ENCODE measurements at places on chromosomes 7 and 10. TPM values are rescaled to one million over a fixed set of nuclear protein-coding genes. Genes with fewer than 3 reads are reported as not detected.

Gene PLPP4
- total RNA-seq: 0.13 TPM

Gene CPA4
- total RNA-seq: 5.6 TPM

Gene MAGI2
- total RNA-seq: 2.7 TPM

DNA sequence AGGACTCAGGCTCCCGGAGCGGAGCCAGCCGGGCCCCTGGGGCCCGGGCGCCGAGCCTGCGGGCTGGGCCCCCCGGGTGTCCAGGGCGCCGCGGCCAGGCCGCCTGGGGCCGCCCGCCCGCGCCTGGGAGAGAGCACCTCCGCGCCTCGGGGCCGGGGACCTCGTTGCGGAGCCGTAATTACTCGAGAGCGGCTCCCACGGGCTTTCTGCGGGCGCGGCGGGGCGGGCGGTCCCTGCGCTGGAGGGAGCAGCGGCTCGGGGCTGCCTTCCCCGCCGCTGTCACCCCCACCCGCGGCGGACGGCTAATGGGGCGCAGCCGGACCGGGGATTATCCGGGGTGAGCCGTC, 1.5 kb downstream of the GNB2 start:
- DNase-seq: no peak

DNA sequence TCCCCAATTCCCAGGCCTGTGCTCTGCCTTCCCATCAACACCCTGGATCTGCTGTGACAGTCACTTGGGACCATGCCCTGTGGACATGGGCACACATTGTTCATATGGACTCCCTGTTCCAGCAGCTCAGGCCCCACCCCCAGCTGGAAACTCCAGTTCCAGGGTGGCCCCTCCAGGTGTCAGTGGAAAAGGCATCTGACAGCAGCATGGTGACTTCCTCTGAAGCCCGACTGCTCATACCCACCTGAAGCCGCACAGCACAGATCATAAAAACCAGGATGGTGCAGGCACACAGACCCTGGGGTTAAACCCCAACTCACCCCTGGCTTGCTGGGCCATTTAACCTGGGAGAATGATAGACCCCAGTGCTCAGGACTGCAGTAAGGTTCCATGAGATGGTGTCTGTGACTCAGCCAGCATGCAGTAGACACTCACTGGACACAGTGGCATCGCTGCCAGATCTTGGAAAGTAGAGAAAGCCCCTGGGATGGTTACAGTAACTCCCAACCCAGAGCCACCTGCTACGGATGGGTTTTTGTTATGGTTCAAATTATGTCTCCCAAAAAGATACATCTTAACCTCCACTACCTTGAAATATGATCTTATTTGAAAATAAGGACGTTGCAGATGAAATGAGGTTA, 72.6 kb upstream of the NANOS1 start:
- DNase-seq: no peak

Gene AFAP1L2
- total RNA-seq: 6.8 TPM

Gene FBXL13
- total RNA-seq: 0.26 TPM

DNA sequence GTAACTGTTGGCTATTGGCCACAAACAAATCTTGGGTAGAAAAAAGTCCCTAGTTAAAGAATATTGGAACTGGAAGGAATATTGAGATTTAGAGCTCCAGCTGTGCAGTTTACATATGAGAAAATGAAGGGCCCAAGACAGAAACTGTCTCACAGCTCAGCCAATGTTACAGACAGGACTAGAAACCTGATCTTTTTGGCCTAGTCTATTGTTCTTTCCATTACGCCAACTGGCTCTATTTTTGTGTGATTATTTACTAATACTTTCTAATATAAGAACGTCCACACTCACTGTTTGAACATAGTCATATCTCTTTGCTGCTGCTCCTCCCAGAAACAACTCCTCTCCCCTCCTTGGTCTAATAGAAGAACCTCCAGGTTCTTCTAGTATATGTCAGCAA, 1.2 kb downstream of the WEE2 start:
- DNase-seq: no peak

Gene PSMA2
- total RNA-seq: 40.6 TPM

DNA sequence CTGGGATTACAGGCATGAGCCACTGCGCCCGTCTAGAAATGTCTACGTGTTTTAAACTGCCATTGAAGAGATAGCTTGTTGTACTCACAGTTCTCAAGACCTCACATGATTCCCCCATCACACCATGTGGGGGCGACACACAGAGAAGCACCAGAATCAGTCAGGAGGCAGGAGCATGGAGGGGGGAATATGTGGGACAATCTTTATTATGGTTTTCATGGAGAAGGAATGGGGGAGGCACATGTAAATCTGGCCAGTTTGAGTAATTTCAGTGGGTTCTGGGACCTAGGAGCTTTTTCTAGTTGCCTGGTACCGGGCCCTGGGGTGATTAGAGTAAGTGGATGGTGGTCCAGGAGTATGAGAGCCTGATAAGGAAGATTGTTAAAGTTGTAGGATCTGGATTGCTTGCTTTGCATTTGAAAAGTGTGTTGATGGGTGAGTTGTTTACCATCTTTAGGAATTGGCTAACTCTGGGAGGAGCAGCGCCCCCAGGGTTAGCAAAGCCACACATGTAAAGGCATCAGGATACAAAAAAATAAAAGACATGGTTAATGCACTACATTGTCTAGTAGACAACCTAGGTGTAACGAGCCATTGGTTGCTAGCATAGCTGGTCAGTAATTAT, 85.4 kb upstream of the SLC13A1 start:
- no peak for DNase-seq

DNA sequence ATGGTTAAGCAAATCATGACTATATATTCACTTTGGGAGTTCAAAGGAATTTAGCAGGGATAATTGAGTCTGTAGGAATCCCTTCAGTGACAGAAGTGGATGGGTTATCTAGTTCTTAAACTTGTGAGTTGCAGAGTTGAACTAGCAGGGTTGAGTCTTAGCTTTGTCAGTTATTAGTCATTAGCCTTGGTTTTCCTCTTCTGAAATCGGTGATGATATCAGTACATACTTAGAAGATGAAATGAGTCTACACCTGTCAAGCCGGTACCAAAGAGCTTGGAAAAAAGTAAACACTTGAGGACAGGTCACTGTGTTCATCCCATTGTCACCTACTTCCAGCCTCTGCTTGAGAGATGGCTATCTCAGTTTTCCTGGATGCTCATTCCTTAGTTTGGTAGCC, 73.5 kb downstream of the BUB3 start:
- DNase-seq: peak; percentile 91

DNA sequence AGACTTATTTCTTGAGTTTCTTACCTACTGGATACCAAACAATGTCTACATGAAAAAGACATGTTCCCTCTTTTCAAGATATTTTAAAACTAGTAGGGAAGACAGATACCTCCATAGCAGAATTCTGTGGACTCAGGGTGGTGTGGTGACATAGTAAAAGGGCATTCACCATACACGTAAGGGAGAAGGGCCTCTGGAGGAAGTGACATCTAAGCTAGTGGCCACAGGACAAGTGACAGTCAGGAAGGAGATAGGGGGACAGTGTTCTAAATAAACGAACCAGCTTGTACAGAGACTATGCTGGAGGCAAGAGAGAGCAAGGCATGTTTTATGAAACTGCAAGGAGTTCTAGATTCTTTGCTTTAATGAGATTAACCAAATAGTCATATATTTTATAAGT, 321.7 kb upstream of the LRGUK start:
- DNase-seq: no peak

DNA sequence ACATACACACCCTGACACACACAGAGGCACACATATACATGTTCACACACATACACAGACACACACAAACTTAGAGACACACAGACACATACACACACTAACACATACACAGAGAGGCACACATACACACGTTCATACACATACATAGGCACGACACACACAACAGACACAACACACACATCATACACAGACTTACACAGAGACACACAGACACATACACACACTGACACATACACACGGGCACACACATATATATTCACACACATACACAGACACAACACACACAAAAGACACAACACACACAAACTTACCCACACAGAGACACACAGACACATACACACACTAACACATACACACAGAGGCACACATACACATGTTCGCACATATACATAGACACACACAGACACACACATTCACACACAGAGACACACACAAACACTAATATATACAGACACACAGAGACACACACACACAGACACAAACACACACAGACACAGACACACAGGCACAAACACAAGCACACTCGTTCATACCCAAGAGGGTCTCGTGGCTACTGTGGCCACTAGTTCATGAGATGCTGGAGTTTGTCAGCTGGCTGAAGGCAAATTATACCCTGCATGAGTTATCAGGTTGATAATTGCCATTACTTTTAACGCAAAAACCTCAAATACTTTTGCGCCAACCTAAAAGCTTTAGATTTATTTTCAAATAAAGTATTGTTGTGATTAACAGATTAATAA, 17.7 kb upstream of the KLF6 start:
- DNase-seq: no peak

Gene PNLIP
- under 0.01 TPM for total RNA-seq

DNA sequence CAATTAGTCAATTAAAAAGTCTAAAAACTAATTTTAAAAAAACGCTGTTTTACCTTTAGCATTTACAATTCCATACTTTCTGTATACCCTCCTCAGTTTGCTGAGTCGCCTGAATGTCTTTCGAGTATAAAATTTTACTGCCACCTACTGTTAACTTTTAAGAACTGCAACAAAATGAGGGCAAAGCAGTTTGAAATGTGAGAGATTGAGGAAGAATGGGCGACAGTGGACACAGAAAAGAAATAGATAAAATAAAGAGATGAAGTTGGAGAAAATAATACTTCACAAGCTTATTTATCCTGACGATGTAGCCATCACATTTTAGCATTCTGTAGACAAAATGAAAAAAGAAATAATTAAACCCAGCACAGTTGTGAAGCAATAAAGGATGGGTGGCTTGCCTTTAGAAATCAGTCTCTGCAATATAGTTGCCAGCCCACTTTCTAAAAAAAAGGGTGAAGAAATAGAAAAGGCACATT, 110.8 kb upstream of the PTN start:
- peak; percentile 44 for DNase-seq

DNA sequence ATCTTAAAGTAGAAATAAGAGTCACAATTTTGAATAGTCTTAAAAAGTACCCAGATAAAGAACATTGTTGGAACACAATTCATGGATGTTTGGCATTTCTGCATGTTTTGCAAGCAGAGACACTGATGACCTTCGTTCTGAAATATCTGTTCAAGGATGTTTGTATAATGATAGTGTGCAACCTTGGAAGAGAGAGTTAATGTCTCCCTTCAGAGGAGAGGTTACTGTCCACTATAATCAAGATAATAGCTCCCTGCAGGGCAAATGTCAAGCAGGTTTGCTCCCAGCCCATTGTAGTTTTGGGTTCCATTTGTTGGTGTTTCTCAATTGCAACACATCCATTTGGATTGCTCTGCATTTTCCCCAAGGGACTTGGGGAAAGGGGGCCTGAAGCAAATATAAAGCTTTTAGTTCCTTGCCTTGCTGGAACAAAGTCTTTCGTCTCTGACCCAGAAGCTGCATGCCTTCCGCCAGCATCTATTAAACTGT, 45.2 kb downstream of the COL1A2 start:
- DNase-seq: no peak

Gene SPRN
- not detected for total RNA-seq

Gene GNGT1
- total RNA-seq: not detected

- no peak for DNase-seq
Observed at GRCh38 chr7:26588511-26588910, 275.9 kb downstream of the SKAP2 start.

DNA sequence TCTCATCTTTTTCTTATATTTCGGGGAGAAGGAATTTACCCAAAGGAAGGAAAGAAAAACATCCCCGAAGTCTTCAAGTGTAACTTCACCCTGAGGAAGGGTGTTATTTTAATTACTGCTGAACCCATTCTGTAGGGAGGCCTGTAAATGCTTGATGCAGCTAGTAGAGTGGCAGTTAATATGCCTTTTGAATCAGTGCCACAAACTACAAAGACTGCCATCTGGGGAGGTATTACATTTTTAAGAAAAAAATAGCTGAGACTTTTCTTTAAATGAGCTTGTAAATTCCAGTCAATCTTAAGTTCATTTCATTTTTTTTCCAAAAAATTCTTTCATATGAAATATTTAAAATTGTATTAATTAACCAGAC, 233.1 kb upstream of the FERD3L start:
- no peak for DNase-seq

DNA sequence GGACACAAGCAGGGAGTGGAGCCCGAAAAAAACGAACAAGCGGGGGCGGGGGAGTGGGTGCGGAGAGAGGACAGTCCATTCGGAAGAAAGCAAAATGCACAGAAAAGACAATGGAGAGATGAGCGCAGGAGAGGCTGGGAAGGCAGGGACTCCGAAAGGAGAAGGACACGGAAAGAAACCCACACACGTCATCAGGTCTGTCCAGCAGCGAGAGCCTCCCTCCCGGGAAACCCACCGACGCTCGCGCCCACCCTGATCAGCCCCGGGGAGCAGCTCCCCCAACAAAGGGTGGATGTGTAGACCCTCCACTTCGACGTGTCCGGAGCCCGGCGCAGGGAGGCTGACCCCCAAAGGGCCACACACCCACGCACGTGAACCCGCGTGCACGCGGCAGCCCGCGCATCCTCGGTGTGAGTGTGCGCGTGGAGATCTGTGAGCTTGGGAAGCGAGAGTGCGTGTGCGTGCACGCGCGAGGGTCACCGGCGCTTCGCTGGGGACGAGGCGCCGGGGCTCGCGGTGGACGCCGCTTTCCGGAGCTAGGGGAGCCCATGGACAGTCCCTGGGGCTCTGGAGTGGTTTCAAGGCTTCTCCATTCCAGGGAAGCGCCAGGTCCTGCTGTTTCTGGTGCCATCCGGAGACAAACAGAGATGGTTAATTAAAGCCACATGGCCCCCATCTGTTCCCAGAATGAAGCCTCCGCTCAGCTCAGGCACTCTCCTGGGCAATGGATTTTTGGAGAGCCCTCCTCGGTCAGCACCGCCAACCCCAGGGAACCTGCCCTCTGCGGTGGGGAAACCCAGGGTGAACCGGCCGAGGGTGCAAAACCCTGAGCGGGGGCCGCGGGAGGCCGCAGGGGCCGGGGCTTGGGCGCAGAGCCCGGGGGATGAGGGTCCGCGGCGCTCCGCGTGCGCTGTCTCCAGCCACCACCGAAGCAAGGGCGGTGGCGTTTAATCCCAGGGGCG, 916 bp downstream of the LAMB1 start:
- peak; percentile 13 for DNase-seq

- DNase-seq: no peak
Observed at GRCh38 chr10:128551475-128551874, 425.3 kb upstream of the MKI67 start.

- DNase-seq: no peak
Observed at GRCh38 chr7:33039257-33039902, 23.2 kb downstream of the NT5C3A start.

GRCh38 chr10:99611326-99611725, 8.9 kb downstream of the SLC25A28 start:
- DNase-seq: no peak

GRCh38 chr10:80598084-80598798, 60.5 kb downstream of the SH2D4B start:
- DNase-seq: no peak
